ENCODE measurements at places on chromosomes 4 and X.

DNA sequence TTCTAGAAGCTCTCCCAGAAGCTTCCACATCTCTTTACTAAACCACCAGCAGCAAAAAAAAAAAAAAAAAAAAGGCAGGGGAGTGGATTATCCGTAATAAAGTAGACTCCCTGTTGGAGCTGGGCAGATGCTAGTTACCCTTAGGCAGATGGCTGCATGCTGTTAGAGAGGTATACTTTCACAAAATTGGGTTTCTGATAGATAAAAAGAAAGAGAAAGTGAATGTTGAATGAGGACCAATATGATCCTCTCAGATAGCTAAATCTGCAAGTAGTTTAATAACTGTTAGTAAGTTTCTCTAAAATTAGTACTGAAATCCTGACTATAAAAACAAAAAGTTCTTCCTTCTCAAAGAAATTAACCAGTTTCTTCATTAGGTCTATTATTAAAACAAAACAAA, 195.4 kb downstream of the ANAPC10 start:
- no peak for DNase-seq

DNA sequence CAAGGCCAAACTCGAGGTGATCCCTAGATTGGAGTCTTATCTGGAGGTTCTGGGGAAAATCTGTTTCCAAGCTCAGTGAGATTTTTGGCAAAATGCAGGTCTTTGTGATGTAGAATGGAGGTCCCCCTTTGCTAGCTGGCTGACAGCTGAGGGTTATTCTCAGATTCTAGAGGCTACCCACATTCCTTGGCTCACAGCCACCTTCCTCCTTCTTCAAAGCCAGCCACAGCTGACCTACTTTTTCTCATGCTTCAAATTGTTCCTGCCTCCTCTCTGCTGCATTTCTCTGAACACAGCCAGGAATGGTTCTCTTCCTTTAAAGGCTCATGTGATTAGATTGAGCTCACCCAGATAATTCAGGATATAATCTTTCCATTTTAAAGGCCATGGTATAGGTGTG, 86.9 kb downstream of the VCX3A start:
- no peak for DNase-seq

DNA sequence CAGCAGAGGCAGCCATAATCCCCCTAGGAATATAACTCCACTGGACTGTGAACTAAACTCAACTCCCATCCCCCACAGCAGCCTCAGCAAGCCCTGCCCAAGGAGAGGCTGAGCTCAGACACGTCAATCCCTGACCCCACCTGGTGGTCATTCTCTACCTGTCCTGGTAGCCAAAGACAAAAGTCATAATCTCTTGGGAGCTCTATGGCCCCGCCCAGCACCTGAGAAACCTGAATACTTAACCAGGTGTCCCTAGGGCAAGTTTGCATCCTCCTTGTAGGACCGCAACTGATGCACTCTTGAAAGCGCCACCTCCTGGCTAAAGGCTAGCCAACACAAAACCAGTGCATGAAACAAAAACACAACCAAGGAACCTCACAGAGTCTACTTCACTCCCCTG, 18.4 kb downstream of the CT47B1 start:
- DNase-seq, result no peak

- DNase-seq, result no peak
Observed at GRCh38 chr4:183636923-183637322, 22.1 kb downstream of the RWDD4 start.

DNA sequence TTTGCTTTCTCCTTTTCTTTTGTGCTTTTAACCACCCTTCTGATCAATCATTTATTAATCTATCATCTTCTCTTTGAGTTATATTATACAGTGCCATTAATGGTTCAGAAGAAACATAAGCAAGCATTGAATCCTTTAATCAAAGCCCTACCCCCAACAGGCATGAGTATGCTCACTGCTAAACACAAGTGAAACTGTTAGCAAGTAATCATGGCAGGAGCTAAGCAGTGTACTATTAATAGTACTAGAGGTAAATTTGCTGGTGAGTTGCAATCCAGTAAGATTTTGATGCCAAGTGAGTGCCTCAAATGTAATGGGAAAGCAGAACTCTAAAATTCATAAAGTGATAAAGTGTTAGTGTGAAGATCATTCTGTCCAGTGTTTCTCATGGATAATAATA, 57.2 kb downstream of the FNIP2 start:
- no peak for DNase-seq

All from stimulated activated CD4-positive, alpha-beta T cell treated with anti-CD3 and anti-CD28 coated beads, Interleukin-4, amount 100 ng/mL, for 4 hours (primary cell).